ENCODE measurements at places on chromosomes 5 and 9.

GRCh38 chr5:34037726-34038125 is 5.3 kb downstream of the C1QTNF3 start:
- DNase-seq = no peak

- DNase-seq = no peak
Observed at GRCh38 chr9:16512281-16512680, 358.2 kb downstream of the BNC2 start.

- no peak for DNase-seq
Observed at GRCh38 chr9:78050421-78050820, 18.8 kb upstream of the GNAQ start.

- no peak for DNase-seq
Observed at GRCh38 chr9:87034841-87035240, 87.5 kb upstream of the GAS1 start.

GRCh38 chr5:102865510-102866236 is 110.6 kb downstream of the PAM start:
- no peak for DNase-seq

GRCh38 chr5:109003928-109004327 is 256.2 kb downstream of the FER start:
- no peak for DNase-seq

Measured in stimulated activated CD8-positive, alpha-beta memory T cell treated with anti-CD3 and anti-CD28 coated beads, Interleukin-4, amount 100 ng/mL, for 4 hours (primary cell).